Pulmonary artery endothelial cell (primary cell): ENCODE measurements at places on chromosomes 7 and 10.

DNA sequence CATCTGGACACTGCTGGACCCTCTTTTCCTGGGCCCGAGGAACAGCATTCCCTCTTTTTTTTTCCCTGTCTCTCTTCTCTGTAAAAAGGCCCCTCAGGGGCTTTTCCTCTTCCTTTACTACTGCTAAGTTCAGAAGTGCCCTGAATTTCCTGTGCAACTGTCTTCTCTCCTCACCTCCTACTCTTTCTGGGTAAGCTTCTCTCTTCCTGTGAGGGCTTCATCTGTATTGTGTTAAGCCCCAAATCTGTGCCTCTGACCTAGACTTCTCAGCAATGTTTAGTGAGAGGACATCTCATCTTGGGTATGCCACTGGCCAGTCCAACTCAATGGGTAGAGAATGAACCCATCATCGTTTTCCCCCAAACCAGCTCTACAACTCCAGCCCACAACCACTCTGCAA lies 174.2 kb downstream of the PTEN start:
- no peak for DNase-seq

DNA sequence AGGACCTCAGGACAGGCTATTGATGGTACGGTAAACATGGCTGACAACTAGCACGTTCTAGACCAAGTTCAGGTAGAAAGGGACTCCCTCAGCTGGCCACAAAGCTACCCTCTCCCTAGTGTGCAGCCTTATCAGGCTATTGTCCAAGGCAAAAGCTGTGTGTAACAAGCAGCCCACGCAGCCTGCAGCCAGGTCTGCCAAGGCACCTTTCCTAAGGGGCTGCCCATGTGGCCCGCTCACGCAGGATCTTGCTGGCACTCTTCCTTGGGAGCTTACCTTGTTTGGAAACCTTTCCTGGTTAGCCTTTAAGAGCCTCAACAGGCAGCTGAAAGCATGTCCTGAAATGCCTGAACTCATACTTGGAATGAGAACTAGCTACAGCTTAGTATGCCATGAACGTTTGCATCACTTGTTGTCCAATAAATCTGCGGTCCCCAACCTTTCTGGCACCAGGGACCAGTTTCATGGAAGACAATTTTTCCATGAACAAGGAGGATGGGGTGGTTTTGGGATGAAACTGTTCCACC lies 51.7 kb downstream of the SYPL1 start:
- DNase-seq: no peak

GRCh38 chr10:131115801-131116200 lies 195.7 kb downstream of the TCERG1L start:
- no peak for DNase-seq

DNA sequence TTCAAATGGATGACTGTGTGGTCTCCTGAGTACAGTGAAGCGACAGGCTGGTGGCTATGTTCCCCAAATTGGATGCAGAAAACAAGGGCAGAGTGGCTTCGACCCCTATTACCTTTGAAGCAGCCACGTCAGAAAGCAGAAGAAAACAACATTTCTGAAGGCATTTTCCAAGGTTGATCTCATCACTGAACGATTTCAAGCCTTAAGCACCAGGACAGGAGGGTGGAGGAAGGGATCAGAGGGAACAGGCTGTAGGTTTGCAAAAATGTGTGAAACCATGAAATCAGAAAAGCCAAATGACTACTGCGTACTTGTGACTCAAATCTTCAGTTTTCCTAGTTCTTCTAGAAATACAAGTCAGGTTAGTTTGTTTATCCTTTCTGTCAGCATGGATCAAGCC lies 181.0 kb upstream of the TMEM106B start:
- no peak for DNase-seq

DNA sequence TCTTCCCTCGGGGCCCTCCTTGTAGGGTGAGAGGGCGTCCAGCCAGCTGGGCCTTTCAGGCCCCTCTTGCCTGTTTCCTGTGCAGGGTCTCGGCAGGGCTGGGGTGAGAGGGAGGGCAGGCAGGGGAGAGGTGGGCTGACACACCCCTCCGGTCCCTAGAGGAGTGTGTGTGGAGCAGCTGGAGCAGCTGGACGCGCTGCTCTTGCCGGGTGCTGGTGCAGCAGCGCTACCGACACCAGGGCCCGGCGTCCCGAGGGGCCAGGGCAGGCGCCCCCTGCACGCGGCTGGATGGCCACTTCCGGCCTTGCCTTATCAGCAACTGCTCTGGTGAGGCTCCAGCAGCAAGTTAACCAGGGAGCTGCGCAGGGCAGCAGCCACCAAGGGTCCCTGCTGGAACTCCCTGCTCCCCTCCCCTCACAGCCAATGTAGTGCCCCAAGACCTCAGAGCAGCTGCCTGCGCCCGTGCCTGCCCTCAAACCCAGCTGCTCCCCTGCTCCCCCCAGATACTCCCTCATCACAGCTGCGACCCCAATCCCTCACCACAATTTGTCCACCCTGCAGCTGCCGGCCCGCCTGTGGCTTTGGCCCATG lies 15.7 kb upstream of the ZNF862 start:
- DNase-seq: no peak

GRCh38 chr7:124898531-124898930 lies 31.1 kb downstream of the POT1 start:
- no peak for DNase-seq

DNA sequence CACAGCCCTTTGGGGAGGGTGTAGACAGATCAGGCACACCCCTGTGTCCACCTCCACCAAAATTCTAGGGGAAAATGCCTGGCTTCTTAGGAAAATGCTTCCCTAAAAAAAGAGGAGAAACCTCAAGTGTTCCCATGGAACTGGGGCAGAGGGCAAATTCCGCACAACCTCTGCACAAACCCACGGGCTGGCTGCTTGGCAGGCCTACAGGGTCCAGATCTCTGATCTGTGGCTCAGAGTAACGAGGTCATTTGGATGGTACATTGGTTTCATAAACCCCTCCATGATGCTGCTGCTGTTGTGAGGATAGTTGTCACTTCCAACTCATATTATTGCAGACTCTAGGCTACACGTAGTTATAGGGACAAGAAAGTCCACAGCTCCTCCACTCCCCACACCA lies 16.0 kb downstream of the LGI1 start:
- DNase-seq: no peak
